ENCODE measurements at places on chromosomes 1 and 21.

DNA sequence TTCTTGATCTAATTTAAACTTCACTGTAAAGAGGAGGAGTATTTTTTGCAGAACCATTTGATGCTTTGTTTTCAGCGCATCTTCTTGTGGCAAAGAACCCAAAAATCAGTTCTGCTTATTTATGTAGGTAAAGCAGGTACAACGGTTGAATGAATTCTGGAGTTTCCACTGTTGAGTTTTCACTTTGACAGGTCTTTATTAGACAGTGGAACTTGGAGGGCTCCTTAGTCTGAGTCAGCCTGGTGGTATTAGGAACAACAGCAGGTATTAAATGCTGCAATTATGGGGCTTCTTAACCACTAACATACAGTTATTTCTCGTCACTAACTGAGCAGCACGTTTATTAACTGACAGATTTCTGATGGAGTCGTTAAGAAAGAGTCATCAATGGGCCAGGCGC, 1.2 kb downstream of the LRIG2 start:
- peak; percentile 25 for DNase-seq

- no peak for DNase-seq
Observed at GRCh38 chr1:164868990-164869389, 310.0 kb downstream of the PBX1 start.

- no peak for DNase-seq
Observed at GRCh38 chr1:156675210-156676113, 1.7 kb downstream of the NES start.

GRCh38 chr1:112454316-112454715, 54.4 kb upstream of the WNT2B start:
- no peak for DNase-seq

GRCh38 chr1:36947384-36947783, 86.9 kb downstream of the GRIK3 start:
- DNase-seq: no peak

GRCh38 chr1:77100875-77101274, 118.4 kb downstream of the PIGK start:
- no peak for DNase-seq

DNA sequence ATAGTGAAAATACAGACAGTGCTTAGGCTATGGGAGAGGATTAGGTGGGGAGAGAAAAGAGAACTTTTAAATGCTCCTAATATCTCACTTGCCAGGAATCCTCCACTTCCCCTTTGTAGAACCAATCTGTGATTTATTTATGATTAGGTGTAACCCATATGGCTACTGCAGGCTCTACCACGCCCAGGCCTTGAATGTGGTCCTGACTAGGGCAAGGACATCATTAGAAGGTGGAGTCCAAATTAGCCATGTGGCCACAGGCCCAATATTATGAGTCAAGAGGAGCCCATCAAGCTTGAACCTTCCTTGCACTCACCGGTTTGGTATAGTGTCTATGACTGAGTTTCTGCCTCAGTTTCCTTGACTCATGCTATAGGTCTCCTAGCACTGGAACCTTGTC, 141.4 kb downstream of the HMGB4 start:
- DNase-seq: no peak

GRCh38 chr1:53589043-53589887, 130.1 kb downstream of the DMRTB1 start:
- DNase-seq: no peak

DNA sequence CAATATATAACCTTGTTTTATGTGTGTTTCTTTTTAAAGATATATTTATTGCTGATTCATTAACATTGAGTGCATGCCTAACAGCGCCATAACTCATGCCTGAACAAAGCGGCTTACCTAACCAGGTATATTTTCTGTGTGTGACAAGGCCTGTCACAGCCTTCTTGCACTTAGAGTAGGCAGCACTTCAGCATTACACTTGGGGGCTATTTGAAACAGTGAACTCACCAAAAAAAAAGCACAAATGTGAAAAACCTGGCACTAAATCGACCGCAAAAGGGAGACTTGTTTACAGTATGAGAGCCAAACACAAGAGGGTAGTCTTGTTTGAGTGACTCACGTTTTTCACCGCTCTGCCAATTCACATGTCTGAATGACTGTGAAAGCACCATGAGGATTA, 111.7 kb downstream of the DISP1 start:
- no peak for DNase-seq

DNA sequence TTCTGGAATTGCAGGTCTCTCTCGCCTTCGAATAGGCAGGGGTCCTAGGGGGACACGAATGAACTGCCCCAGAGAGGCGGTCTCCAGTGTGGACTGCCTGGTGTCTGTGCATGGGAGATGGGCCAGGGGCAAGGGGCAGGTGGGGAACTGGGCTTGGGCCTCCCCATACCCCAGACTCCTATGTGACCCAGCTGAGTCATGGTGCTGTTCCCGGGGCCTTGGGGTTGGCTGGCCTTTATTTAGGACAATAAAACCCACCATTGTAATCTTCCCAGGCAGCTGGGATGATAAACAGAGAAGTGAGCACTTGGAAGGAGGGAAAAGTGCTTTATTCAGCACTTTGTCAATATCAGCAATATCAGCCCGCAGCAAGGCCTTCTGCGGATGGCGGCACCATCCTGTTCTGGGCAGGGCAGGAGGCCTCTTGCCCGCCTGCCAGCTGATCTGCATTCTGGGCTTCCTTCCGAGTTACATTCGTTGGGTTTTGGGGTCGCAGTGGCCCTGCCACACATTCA, 209.0 kb upstream of the TMEM51 start:
- DNase-seq: no peak

DNA sequence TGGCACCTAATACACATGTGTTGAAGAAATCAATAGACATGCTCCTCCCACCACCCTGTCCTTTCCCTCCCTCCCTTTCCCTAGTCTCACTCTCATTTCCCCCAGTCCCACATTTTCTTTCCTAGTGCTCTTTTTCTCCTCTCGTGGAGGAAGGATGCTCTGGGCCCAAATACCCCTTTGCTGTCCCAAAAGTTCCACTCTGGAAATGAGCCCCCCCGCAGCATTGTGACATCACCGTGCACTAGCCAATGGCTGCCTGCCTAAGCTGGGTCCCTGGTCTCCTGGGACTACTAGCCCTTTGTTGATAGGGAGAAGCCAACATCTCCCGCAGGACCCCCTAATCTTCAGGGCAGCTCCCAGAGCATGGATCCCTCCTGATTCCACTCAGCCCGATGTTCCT, at the start of gene UBL4B:
Gene UBL4B, plus strand, starts transcription at position 301 of the 400 bp plus-strand sequence. Its CDS starts 92 bp downstream, at position 393.
- no peak for DNase-seq

GRCh38 chr1:119929643-119930315, 33.5 kb upstream of the ADAM30 start:
- no peak for DNase-seq

- DNase-seq: no peak
Observed at GRCh38 chr1:187046293-187046692, 217.5 kb downstream of the PLA2G4A start.

GRCh38 chr21:15061747-15062605, 2.8 kb downstream of the NRIP1 start:
- no peak for DNase-seq

DNA sequence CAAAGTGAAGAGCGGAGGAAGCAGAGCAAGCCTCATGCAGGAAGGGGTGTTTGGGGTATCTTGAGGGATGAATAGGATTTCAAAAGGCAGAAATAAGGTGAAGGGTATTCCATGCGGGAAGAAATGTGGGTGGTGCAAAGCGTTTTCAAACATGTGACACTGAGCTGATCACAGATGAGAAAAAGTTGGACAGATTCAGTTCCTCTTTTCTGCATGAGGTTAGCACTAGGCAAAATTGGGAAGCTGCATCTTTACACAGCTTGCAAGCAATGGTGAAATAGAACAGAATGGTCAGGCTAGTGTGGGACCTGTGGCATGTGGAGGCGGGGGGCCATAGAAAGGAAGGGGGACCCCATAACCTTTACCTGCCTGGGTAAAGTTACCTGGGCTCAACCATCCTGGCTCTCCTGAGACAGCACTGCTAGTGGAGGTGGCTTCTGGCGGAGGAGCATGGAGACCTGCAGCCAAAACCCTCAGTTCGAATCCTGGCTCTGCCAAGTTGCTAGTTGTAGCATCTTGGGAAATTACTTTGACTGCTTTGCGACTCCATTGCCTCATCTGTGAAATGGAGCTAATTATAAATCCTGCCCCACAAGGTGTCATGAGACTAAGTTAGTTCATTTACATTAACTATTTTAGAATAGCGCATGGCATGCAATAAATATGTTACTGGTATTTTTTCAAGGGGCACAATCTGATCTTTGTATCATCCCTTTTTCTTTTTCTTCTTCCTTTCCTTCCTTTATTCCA, 16.4 kb downstream of the KCNA10 start:
- no peak for DNase-seq

GRCh38 chr1:91278754-91279153, 125.9 kb downstream of the HFM1 start:
- no peak for DNase-seq

GRCh38 chr1:166839600-166840308, 479 bp downstream of the POGK start:
- no peak for DNase-seq

DNA sequence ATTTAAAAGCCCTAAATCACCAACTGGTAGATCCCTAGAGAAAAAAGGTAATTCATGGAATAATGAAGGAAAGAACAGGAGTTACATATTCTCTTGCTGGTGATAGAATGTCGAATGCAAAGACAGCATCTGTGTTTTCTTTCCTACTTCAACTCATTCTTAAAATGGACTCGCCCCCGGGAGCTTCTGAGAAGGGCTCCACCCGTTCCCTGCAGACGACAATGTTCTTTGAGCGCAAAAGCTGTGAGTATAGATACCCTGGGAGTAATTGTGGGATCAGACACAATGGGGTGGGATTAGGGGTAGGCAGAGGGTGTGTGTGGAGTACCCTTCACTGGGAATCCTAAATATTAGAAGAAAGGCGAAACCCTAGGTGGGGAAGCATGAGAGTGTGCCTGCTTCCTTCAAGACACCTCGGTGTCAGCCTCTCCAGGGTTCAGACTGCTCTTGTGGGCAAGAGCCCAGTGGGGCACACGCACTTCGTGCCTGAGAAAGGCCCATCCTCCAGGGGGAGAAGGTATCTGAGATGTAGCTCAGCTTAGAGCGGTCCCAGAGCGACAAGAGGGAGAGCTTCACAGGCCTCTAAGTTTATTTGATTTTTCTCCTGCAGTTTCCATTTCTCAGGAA, 123.3 kb upstream of the DPYD start:
- DNase-seq: no peak

DNA sequence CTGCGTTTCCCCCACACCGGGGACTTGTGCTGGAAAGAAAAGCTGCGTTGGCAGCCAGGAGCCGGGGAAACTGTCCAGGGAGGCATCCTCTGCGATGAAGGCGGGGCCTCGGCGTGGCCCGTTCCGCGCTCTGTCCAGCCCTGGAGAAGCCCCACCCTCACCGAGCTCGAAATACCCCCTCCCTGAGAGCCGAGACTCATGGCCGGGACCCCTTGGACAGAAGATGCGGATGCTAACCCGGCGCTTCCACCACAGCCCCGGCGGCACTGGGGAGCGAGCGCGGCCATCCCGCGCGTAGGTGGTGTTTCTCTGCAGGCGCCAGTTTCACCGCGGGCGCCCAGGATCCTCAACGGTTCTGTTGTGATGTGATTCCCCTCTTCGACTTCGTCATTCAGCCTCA, 31.6 kb downstream of the PDE9A start:
- no peak for DNase-seq

DNA sequence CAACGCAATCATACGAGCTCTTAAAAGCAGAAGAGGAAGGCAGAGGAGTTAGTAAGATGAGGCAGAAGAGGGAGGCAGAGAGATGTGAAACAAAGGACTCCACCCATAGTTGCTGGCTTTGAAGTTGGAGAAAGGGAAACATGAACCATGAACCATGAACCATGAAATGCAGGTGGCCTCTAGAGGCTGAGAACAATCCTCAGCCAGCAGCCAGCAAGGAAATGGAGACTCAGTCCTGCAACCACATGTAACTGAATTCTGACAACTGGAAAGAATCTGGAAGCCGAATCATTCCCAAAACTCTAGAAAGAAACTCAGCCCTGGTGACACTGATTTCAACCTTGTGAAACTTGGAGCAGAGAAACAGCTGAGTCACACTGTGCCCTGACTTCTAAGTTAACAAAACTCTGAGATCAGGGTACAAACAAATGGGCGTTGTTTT, 10.1 kb downstream of the DIPK1A start:
- DNase-seq: peak; percentile 73

DNA sequence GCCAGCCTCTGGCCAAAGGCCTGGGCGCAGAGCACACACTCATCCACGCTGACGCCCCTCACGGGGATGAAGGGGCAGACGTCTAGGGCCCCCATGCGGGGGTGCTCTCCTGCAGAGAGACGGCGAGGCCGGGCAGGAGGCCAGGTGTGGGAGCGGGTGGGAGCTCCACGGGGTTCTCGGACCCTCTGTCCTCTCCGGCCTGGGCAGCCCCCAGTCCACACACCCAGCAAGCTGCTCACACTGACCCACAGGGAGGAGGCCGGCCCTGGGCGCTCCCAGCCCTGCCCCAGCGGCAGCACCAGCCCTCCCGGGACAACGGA, 2.5 kb downstream of the FTCD start:
- DNase-seq: no peak

DNA sequence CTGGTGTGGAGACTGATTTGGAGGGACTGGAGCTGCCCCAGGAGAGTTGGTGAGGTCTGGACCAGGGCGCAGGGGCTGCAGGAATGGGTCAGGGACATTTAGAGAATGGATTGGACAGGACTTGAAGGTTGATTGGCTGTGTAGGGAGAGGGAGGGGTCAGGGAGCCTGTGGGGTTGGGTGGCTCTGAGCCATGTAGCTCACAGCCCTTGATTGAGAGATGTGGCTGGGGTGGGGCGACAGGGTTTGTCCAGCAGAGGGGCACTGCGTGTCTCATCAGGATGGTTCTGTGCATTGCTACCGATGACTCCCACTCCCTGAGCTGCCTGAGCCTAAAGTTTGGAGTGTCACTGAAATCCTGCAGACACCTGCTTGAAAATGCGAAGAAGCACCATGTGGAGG, 12.1 kb downstream of the AZIN2 start:
- DNase-seq: no peak

DNA sequence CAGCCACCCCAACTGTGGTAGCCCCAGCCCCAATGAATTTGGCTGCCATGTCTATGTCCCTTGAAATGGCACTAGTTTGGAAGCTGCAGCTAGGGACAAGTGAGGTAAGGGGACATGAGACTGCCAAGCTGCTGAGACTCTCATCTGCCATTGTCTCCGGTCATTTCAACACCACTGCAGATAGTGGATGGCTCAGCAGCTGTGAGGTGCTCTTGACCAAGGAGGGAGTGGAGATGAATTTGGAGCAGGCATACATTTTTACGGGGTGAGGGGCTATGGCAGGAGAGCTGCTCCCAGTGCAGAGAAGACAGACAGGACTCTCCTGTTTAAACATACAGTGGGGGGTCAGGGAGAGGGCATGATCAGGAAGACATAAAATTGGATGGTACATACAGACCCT, 315.5 kb upstream of the CAMK1G start:
- DNase-seq: no peak

GRCh38 chr1:27296773-27297291, 25.1 kb upstream of the TMEM222 start:
- no peak for DNase-seq

DNA sequence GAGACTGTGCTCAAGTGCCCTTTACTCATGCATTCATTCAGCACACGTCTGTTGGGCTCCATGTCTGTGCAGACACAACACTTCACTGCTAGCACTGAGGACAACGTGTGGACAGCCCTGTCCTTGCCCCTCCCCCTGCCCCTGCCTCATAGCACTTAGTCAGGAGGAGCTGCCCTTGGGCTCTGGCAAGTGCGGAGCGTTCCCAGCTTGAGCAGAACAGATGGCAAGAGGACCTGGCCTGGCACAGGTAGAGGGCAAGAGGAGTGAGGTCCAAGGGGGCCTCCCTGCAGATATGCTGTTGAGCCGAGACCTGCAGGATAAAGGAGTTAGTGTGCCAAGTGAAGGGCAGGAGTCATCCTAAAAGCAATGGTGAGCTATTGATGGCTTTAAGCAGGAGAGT, 81.3 kb downstream of the GRIK3 start:
- DNase-seq: no peak
